SJSA1 (cell line): ENCODE measurements at places on chromosomes 4 and X. TPM values are rescaled to one million over a fixed set of nuclear protein-coding genes. Genes with fewer than 3 reads are reported as not detected.
A peak's percentile ranks its signal among the peaks of the same experiment; 100 is the strongest.

- DNase-seq: no peak
These were observed 37.3 kb upstream of the C1QTNF7 start for GRCh38 chr4:15390494-15390893.

DNA sequence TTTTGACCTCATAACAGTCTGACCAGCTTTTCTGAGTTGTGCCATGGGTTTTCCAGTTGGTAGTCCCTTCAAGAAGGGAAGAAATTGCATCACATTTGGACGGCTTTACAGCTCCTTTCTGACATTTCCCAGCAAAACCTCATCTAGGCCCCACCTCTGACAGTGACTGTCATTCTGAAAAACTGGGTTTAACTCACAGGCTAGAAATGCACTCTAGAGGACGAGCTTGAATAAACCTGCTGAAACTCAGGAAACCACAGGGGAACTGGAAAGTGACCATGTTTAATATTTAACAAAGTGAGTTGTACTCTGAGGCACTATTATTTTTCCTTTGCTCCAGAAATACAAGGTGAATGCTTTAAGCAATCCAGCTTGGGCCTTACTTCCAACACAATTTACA lies 434.3 kb upstream of the RASGEF1B start:
- DNase-seq: no peak

DNA sequence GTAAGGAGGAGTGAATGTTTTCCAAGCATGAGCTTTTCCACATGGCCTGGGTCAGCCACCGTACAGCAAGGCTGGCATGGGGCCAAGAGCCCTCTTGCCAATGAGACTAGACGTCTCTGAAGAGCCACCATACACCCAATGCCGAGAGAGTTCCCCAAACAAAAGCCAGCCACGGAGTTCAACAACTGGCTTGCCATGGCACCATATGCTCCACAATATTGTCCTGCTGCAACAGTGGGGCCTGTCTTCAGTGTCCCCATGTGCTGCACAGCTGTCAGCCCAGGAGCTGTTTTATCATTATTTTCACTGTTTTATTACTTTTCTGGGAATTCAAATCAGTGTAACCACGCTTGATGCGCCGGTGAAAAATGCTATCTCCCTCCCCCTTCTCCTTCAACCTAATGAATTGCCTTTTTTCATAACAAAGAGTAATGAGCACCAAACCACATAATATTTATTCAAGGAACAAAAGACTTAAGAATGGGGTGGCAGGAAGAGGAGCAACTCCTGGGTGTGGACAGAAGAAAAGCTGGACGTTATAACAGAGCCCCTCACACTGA lies 18.4 kb downstream of the MAML3 start:
- DNase-seq: peak; percentile 45

GRCh38 chr4:74822603-74823002 lies 28.3 kb upstream of the BTC start:
- DNase-seq: no peak

GPRASP1 gene
- total RNA-seq: 0.63 and 0.87 TPM in 2 replicates

DNA sequence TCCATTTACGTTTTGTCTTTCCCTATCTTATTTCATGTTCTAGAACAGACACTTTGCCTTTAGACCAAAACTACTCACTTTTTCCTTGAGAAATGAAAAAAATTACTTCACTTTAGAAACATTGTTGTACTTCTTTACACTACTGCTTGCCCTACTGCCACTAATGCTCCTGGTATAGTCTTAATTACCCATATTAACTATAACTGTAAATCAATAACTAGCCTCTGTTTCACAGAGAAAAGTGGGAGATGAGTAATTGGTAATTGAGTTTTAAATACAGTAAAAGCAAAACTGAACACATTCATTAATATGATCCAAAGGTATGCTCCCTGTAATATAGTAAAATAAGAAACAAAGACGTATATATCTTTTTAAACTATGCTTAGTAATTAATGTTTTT lies 111.1 kb upstream of the JADE1 start:
- DNase-seq: no peak

GRCh38 chrX:120294651-120295050 lies 16.6 kb downstream of the TMEM255A start:
- no peak for DNase-seq

DNA sequence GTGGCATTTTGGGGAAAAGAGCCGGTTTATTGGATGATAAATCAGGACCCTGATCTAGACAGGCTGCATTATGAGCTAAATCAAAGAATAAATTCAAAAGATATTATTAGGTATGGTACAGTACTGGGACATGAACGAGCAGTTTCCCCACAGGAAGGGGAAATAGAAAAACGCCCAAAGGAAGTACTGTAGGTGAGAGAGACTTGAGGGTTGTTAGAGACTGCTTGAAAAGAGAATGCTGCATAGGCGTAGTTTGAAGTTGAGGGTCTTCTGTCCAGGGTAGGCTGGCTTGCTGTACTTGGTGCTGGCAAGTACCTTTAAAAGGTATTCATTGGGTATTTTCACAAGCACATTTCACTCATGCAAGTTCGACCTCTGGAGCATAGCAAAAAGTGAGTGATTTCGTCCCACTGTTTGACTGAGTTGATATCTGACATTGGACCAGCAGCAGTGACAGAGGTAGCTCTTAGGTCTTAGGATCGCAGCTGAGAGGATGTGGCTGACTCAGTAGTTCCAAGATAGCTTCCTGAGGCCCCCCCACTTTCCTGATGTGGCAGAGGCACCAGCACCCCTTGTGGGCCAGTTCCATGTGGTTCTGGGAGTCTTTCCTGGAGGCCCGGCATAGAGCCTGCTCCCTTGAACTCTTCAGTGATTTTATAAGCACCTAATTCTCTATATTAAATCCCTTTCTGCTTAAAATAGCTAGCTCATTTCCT lies 64.3 kb downstream of the TMEM131L start:
- DNase-seq: no peak

VCX3B gene
- total RNA-seq: not detected in 2 replicates

DNA sequence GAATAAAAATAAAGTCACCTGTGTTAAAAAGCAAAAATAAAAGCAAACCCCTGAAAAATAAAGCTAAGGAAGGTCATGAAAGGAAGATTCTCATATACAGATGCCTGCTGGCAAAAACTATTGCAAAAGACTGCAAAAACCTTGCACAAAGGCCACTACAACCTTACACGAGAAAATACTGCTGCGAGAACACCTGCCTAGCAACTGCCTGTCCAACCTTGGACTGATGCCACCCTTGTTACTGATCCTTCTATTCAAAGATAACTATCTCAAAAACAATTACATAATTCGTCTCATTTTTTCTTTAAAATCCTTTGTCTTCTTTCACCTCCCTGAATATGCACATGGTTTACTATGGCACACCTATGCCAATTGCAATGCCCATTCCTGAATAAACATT lies 49.6 kb downstream of the SLC2A9 start:
- no peak for DNase-seq

- DNase-seq: no peak
These were observed 81.5 kb upstream of the PTPN13 start for GRCh38 chr4:86512631-86513030.

DNA sequence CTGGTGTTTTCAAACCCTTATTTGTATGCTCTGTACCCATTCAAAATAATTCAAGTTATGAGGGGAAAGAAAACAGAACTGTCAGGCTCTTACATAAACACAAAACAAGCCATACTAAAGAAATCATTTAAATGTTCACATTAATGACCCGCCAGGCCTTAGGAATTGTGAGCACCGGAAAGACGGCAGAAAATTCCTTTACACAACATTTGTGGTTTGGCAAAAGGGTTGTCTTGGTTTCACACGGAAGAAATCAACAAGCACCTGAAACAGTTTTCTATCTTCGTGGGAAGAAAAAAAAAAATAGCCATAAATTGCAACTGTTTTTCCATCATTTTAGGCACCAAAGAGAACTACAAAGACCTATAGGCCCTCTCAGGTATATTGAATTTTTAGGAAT lies 188.5 kb upstream of the FTHL17 start:
- no peak for DNase-seq
